ENCODE measurements at places on chromosomes 2 and 18.

- no peak overlapping the region for H3K4me3 ChIP-seq
- no peaks in the 10 kb centered on the region for H3K27me3 ChIP-seq
- H3K4me1 ChIP-seq: peaks cover 2% of the 10 kb centered on the region
- no peaks in the 10 kb centered on the region for H3K36me3 ChIP-seq
Measured at GRCh38 chr2:174844295-174844708, 80.0 kb upstream of the CHRNA1 start.

- no peak overlapping the region for H3K27ac ChIP-seq
- H3K4me3 ChIP-seq: no peak overlapping the region
- no peak for DNase-seq
- no peaks in the 10 kb centered on the region for H3K36me3 ChIP-seq
Measured at GRCh38 chr2:55400332-55400731, 19.3 kb downstream of the CCDC88A start.

DNA sequence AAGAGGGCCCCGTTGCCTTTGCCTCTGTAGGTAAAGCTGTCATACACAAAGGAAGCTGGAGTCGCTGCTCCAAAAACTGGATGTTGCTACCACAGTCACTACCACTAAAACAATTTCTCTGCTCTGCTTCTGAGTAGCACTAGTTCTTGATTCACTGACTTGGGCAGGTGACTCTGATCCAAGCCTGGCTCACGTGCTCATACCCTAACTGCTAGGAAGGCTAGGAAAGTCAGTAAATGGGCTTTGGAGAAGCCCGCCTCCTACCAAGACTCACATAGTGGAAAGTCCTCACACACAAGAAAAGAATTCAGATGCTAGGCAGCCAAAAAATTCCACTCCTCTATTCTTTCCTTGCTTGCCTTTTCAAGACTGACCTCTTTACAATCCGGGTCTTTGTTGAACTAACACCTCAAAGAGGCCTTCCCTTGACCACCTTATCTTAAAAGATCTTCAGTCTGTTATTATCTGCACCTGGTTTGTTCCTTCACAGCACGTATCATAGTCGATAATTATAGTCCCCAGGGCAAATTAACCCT lies 11.4 kb upstream of the DYNC1I2 start:
- no peak for DNase-seq
- no peaks in the 10 kb centered on the region for H3K36me3 ChIP-seq
- peaks cover 3% of the 10 kb centered on the region for H3K27me3 ChIP-seq
- H3K4me3 ChIP-seq: no peak overlapping the region
- no peak overlapping the region for H3K27ac ChIP-seq
- H3K4me1 ChIP-seq: no peaks in the 10 kb centered on the region

GRCh38 chr2:150426315-150426714 lies 61.2 kb downstream of the RND3 start:
- peak; percentile 13 for DNase-seq
- no peak overlapping the region for H3K4me3 ChIP-seq
- H3K36me3 ChIP-seq: no peaks in the 10 kb centered on the region

DNA sequence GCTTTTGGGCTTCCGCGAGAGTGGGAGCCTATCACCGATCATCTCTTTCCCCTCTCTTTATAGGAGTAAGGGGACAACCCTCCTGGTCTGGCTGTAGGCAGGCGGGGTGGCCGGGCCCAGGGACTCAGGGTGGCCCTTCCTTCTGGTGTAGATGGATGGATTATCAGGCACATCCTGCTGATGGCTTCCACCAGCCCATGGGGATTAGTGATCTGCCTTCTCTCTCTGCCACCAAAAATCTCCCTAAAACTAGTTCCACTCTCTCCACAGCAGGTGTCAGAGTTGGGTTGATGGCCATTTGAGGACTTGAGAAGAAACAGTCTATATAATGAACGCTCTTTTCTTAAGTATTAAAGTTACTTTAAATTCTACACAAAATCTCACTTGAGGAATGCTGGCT lies 37.4 kb downstream of the NCK2 start:
- no peak overlapping the region for H3K27ac ChIP-seq
- no peak overlapping the region for H3K4me3 ChIP-seq
- no peaks in the 10 kb centered on the region for H3K27me3 ChIP-seq
- H3K36me3 ChIP-seq: no peaks in the 10 kb centered on the region
- H3K4me1 ChIP-seq: peaks cover 2% of the 10 kb centered on the region
- no peak for DNase-seq

DNA sequence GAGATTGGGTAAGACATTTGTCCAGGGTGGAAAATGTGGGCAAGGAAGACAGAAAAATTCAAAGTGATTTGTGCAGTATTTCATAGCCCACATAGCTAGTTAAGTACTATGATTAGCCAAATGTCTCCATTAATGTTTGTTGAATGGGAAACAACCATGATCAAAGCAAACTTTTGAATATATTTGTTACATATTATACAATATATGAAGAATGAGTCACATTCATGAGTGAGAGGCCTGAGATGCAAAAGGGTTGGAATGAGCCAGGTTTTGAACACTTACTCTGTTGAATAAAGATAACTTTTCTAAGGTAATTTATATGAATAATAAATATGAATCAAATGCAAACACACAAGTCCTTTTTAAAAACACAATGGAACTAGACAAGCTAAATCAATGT lies 984.5 kb upstream of the CDH2 start:
- H3K36me3 ChIP-seq: no peaks in the 10 kb centered on the region
- H3K4me3 ChIP-seq: peak overlapping the region; percentile 33
- H3K4me1 ChIP-seq: peaks cover 72% of the 10 kb centered on the region
